ENCODE measurements at places on chromosomes 13 and 19.

DNA sequence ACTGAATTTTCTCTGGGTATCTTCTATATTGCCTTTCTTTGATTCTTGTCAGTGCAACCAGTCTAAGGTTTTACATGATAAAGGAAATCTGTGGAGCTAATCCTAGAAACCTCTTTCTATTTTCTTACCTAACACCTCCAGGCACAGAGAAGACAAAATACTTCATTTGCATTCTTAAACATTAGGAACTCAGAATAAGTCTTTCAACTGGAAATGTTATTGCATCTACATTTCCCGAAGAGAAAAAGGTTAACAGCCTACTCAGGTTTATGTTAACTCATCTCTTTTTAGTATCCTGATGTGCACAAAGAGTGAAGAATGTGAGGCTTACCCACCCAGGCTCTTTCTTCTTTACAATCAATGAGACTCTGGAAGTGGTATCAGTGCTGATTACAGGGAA lies 106.7 kb downstream of the PCCA start:
- no peak for DNase-seq

- DNase-seq = no peak
Observed at GRCh38 chr19:56155124-56155687, 14.1 kb downstream of the ZNF444 start.

- no peak for DNase-seq
Observed at GRCh38 chr13:28136916-28137315, 1.4 kb upstream of the PAN3 start.

DNA sequence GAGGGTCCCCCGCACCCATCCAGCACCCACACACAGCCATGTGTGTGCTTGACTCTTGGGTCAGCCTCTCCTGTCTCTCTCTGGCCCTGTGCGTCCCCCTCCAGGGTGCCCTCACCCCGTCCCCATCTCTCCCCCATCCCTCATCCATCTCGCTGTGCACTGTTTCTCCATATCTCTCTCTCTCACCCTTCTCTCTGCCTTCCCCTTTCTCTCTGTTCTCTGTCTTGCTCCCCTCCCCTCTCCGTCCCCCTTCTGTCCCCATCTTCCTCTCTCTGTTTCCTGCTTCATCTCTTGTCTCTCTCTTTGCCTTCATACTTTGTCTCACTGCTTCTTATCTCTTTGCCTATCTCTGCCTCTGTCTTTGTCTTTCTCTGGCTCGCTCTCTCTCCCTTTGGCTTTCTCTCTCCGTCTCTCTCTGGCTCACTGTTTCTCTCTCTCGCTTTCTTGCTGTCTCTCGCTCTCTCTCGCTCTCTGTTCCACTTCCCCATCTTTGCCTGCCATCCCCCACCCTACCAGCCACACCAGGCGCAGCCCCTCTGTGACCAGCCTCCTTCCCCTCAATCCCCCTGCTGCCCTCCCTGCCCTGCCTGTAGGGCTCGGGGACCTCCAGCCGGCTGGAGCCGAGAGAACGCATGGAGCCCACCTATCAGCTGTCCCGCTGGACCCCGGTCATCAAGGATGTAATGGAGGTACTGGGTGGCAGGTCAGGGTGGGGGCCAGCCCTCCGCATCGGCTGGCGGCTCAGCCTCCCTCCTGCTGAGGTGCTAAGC lies 8.9 kb downstream of the STXBP2 start:
- DNase-seq = no peak

GRCh38 chr13:23427342-23427843 lies 6.1 kb downstream of the SACS start:
- DNase-seq = no peak

GRCh38 chr19:2983351-2984214 lies 6.2 kb downstream of the TLE6 start:
- DNase-seq = no peak

- no peak for DNase-seq
Observed at GRCh38 chr13:107643615-107644014, 571.7 kb downstream of the LIG4 start.
